Activated CD8-positive, alpha-beta memory T cell treated with anti-CD3 and anti-CD28 coated beads for 24 hours (primary cell): ENCODE measurements at places on chromosomes 16 and 17.

DNA sequence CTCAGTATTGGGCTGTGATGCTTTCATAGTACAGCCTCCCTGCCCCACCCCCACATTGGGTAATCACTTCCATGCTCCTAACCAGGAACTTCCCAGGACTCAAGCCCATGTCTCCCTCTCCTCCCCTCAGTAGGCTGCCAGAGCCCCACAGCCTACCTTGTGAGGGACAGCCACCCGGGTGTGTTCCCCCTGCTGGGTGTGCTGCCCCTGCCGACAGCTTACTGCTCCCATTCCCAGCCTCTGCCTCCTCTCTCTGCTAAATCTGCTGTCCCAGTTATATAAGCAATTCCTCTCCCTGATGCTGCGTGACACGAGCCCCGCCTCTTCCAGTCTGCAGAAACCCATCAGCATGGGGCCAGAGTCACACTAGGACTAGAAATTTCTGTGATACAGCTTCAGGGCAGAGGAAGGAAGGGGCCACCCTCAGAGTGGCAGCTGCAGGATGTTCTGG lies at the start of gene RSKR:
Gene RSKR, minus strand, starts transcription at position 255 of the 451 bp plus-strand sequence. Its CDS starts 24 bp downstream, at position 231.
- DNase-seq: no peak

DNA sequence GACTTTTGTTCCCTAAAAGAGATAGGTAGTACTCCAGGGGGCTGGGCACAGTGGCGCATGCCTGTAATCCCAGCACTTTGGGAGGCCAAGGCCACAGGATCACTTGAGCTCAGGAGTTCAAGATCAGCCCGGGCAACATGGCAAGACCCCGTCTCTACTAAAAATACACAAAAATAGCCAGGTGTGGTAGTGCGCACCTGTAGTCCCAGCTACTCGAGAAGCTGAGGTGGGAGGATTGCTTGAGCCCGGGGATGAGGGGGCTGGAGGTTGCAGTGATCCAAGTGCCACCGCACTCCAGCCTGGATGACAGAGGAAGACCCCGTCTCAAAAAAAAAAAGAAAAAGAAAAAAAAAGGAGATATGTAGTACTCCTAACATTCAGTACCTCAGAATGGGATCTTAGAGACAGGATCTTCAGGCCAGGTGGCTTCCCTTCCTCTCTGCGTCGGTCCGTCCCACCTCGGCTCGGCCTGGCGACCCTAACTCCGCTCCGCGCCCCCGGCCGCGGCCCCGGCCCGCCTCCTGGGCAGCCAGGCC lies 89.6 kb downstream of the CDC27 start:
- DNase-seq: no peak

- no peak for DNase-seq
Observed at GRCh38 chr17:71631483-71631882, 489.3 kb upstream of the SOX9 start.

DNA sequence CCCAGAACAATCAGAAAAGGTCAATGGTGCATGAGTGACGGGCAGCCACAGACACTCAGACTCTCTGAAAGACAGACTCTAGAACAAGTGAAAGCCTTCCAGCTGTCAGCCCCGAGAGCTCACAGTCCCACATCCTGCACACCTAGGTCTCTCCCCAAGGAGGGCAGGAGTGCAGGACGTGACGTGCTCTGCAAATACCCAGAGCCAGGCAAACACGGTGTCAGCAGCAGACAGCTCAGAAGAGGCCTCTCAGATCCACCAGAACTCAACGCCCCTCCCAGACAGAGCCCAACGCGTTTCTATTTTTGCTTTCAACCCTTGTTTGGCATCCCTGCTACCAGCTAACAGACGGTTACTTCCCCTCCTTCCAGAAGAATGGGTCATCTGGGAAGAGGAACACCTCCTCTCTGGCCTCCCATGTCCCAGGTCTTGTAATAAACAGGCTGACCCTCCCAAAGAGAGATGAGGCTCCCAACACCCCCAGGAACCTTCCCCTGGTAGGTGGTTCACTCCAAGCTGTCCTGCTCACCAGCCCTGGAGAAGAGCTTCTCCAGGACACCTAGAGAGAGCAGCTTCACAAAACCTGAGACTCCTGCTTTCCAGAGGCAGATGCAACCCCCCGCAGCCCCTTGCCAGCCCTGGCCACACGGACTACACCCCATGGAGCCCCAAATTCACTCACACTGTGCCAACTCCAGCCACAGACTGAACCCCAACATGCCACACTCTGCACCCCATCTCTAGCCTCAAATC lies 7.6 kb downstream of the PITPNM3 start:
- DNase-seq: no peak

GRCh38 chr16:29030086-29030840 lies 45.4 kb downstream of the LAT start:
- peak; percentile 57 for DNase-seq

- no peak for DNase-seq
Observed at GRCh38 chr16:77223184-77223583, 24.0 kb downstream of the SYCE1L start.

GRCh38 chr16:86608301-86608747 lies 30.0 kb downstream of the FOXL1 start:
- DNase-seq: no peak
